ENCODE measurements at places on chromosomes 1 and 21. TPM values are rescaled to one million over a fixed set of nuclear protein-coding genes. Genes with fewer than 3 reads are reported as not detected.
A peak's percentile ranks its signal among the peaks of the same experiment; 100 is the strongest.

The IL10 gene
- total RNA-seq = not detected

The DCLRE1B gene
- total RNA-seq = 6.1 TPM

The HORMAD1 gene
- total RNA-seq = not detected

The SPRR4 gene
- not detected for total RNA-seq

The ELAPOR1 gene
- total RNA-seq = 0.28 TPM

GRCh38 chr1:98327220-98327861 is 334.2 kb upstream of the SNX7 start:
- H3K27ac ChIP-seq = peak overlapping the region; percentile 94
- DNase-seq = peak; percentile 84
- no peaks in the 10 kb centered on the region for H3K27me3 ChIP-seq
- H3K36me3 ChIP-seq = no peaks in the 10 kb centered on the region
- H3K4me1 ChIP-seq = peaks cover 19% of the 10 kb centered on the region

- DNase-seq = peak; percentile 70
- H3K4me3 ChIP-seq = no peak overlapping the region
- H3K27ac ChIP-seq = no peak overlapping the region
Measured at GRCh38 chr1:41936107-41936506, 17.4 kb upstream of the HIVEP3 start.

DNA sequence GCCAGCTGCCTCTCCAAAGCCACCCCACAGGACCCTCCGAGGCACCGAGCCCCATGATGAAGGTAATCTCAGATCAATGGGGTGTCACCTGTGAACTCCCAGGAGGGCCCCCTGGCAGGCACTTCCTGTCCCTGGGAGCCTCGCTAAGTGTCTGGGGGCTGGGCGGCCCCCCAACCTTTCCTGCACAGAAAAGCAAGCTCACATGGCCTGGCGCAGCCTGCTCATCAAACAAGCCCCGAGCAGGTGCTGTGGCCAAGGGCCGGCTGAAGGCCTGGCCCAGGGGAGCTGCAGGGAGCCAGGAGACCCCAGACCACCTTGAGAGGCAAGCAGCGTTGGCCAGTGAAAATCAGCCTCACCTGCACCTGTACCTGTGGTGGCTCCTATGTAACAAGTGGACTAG is 2.9 kb downstream of the RIPK4 start:
- no peaks in the 10 kb centered on the region for H3K36me3 ChIP-seq
- no peak overlapping the region for H3K4me3 ChIP-seq
- H3K27me3 ChIP-seq = peaks cover 88% of the 10 kb centered on the region
- peaks cover 4% of the 10 kb centered on the region for H3K4me1 ChIP-seq
- H3K27ac ChIP-seq = no peak overlapping the region

- H3K4me1 ChIP-seq = peaks cover 3% of the 10 kb centered on the region
- DNase-seq = no peak
- no peaks in the 10 kb centered on the region for H3K36me3 ChIP-seq
- H3K27ac ChIP-seq = no peak overlapping the region
- no peak overlapping the region for H3K4me3 ChIP-seq
Measured at GRCh38 chr1:205522692-205523091, 18.2 kb downstream of the CDK18 start.

GRCh38 chr1:62295921-62296491 is 23.2 kb downstream of the KANK4 start:
- no peak overlapping the region for H3K4me3 ChIP-seq
- no peak overlapping the region for H3K27ac ChIP-seq
- no peaks in the 10 kb centered on the region for H3K4me1 ChIP-seq
- no peaks in the 10 kb centered on the region for H3K27me3 ChIP-seq
- no peaks in the 10 kb centered on the region for H3K36me3 ChIP-seq
- peak; percentile 38 for DNase-seq

All from IMR-90 (cell line).